ENCODE measurements at places on chromosomes 11 and 22.

DNA sequence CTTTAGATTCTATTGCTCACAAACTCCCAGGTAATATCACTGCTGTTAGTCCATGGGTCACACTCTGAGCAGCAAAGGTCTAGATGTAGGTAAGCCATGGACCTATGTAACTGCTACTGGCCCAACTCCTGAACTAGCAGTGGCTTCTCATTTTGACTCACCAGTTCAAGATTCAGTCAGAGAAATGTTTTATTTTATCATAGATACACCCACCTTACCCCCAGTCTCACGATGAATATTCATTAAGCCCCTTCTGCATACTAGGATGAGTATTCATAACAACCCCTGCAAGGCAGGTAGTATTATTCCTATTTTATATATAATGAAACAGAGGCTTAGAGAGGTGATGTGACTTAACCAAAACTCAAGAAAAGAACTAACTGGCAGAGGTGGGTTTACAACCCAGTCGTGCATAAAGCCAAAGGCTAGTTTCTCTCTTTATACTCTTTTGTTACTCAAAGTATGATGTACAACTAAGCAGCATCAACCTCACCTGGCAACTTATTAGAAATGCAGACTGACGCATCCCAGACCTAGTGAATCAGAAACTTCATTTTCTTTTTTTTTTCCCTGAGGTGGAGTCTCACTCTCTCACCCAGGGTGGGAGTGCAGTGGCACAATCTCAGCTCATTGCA is 957.6 kb upstream of the CCDC90B start:
- no peak for DNase-seq

DNA sequence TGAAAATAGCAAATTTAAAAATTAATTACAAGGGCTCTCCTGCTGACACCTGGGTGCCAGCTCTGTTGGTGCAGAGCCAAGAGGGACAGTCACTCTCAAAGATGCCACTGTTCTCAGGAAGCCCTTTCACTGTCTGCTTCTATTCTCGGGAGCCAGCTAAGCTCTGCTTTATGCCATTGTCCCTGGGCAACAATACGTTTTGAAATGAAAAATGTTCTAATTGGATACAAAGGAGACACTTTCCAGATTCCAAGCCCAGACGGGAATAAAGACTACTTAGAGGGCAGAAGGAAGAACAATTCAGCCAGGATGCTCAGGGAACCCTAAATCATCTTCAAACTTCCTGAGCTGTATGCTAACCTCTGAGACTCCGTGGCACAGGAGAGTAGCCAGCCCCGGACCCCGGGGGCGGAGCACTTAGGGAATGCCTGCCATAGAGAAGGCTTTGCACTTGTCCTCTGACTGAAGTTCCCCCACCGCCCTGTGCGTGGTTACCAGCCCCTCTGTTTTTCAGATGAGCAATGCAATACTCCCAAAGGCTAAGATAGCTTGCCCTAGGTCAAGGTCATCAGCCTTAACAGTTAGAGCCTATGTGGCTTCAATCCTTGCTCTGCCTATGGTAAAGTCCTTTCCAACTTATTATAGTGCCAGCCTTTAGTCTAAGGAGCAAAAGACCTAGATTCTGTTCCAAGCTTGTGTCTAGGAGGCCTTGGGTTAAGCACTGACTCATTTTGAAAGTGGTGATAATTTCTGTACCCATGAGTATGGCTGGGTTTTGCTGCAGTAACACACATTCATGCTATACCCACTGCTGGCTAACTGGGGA is 150.9 kb downstream of the CACNA1I start:
- DNase-seq = no peak

GRCh38 chr11:75283391-75283931 is 42.9 kb downstream of the TPBGL start:
- no peak for DNase-seq

DNA sequence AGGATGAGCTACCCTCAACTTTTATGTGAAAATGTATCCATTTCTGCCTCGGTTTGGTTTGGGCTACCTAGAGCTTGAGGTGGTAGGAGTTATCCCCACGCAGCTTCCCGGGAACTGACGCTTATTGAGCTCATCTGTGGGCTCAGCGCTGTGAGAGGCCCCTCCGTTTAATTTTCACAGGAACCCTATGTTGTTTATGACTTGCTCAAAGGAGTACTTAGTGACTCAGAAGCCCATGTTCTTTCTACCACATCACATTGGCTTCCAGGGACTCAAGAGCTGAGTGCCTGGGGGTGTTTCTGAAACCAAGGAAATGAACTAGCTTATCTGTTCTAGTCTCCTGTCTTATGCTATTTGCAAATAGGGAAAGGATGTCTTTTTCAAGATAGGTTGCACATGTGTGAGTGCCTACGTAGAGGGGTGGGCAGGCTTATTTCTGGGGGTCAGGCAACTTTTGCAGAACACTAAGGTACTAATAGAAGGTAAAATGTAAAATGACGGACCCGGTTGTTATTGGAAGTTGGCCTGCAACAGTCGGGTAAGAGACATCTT is 40.5 kb downstream of the MICAL2 start:
- no peak for DNase-seq

GRCh38 chr11:75431533-75432525 is 1.2 kb downstream of the KLHL35 start:
- no peak for DNase-seq

DNA sequence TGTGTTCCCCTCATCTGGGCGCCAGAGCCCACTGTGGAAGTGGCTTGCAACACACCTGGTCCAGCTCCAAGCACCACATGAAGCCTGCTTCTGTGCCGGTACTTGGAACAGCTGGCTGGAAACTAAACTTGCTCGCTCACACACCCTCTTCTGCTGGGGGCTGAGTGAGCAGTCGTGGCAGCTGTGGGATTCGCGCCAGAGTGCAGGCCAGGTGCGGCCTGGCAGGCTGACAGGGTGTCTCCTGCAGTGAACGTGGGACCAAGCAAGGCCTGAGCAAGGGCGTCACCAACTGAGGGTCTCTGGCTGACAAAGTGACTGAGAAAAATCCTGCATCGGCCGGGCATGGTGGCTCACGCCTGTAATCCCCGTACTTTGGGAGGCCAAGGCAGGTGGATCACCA is 15.2 kb downstream of the SMC1B start:
- DNase-seq = no peak

DNA sequence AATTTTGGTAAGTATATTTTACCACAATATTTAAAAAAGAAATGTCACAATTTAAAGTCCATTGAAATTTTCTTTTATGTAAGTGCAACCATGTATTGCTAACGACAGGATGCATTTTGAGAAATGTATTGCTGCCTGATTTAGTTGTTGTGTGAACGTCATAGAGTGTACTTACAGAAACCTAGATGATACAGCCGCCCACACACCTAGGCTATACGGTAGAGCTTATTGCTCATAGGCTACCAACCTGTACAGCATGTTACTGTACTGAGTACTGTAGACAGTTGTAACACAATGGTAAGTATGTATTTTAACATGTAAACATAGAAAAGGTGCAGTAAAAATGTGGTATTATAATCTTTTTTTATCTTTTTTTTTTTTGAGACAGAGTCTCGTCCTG is 48.1 kb downstream of the CBL start:
- DNase-seq = no peak

DNA sequence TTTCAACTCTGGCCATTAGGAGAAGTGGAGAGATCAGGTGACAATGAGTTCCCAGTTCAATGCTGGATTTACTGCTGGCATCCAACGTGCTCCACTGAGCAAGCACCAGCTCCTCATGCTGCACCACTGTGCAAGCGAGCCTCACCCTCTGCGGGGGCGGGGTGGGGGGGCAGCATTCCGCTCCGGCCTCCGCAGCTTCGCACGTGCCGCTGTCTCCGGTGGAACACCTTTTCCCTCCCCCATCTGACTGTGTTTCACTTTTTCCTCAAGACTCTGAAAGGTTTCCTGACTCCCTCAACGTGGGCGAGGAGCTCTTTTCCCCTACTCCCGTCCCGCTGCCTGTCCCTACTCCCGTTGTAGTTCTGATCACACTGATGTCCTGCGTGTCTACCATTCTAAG is 835 bp upstream of the RHOD start:
- peak; percentile 24 for DNase-seq

GRCh38 chr11:59221441-59221840 is 8.7 kb upstream of the MPEG1 start:
- DNase-seq = peak; percentile 82

- peak; percentile 64 for DNase-seq
Observed at GRCh38 chr11:72378704-72379383, 55.5 kb downstream of the CLPB start.

- peak; percentile 99 for DNase-seq
Observed at GRCh38 chr22:35840302-35840739, 122.6 kb downstream of the APOL5 start.

GRCh38 chr11:66258473-66258893 is 10.0 kb upstream of the RAB1B start:
- DNase-seq = no peak

DNA sequence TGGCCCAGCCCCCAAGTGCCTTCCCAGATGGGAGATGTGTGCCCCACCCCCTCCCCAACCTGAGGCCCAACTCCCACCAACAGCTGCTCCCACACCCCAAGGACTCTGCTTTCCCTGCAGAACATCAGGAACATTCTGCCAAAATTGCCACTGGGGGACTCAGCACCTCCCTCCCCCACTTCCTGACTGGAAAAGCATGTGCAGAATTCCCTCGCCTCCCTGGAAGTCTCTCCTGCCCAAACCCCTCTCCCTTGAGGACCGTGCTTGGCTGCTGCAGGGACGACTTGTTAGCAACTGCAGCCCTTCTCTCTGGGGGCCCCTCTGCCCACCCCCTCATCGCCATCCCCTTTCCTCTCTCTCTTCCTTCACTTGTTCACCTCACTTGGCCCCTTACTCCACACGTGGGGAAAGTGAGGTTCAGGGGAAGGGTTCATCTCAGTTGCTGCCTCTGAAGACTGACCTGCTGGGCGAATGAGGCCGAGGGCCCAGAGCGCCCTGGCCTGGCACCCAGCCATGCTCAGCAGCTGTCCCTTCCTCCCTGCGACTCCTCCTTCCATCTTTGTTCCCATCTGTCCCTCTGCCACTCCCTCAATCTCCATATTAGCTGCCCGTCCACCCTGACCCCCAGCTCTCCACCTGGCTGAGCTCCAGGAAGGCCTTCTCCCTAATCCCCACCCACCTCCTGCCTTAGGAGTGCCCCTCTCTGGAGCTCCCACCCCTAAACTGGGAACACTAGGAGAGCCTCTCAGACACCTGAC is 105.1 kb downstream of the CHST1 start:
- no peak for DNase-seq

DNA sequence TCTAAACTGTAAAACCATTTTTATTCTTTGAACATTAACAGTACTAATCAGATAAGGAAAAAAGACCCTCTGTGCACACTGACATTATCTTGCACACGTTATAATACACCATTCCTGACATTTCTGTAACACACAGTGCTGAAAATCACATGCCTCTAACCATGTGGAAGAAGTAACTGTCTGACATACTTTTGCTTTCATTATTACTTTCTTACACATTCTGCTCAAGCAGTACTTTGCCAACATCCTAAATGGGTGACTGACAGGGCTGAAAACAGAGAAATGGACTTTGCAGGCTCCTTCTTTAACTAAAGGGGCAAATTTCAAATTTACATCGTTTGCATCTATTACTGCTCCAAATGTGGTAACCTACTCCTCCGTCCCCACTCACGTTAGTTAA is 22.8 kb upstream of the TP53AIP1 start:
- no peak for DNase-seq

DNA sequence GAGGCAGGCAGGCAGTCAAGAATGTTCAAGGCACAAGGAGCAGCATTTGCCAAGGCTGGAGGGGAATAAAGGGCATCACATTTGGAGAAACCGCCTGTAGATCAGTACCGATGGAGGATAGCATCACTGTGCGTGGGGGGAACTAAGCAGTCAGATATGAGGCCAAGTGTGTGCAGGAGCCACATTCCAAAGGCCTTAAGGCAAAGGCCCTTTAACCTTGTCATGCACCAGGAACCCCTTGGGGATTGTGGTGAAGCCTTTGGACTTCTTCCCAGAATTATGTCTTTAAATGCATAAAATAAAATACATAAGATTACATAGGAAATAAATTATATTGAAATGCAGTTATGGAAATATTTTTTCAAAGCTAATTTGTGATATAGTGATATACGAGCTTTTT is 532.1 kb downstream of the BUD13 start:
- no peak for DNase-seq

DNA sequence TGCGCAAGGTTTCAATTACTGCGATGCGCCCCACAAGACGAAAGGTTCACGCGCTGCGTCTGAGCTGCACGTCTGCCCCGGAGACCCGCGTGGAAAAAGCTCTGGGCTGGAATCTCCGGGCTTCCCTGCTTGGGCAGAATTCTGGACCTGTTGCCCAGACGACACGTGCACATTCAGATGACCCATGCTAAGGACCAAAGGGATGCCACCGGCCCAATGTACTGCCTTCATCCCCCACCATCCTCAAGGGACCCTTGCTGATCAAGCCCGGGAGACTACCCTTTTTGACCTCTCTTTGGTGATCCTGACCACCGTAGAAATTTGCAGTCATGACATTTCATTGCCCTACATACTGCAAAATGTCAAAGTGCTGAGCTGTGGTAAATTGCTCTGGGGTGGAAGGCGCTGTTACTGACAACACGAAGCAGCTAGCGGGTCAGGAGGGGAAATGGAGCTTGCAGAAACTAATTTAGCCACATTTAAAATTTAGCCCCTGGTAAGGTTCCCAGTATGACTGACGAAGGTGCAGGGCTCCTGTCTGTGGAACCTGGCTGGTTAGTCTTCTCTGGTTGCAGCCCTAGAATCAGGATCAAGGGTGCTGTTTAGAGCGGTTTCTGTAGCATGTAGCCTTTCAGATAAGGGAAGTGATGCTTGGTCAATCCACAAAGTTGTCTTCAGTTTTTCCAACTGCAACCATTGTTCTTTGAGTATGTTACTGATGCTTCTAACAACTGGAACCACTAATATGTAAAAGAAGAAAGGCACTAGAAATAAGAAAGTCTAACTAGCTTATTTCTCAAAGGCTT is 81.9 kb downstream of the PRR5L start:
- no peak for DNase-seq

DNA sequence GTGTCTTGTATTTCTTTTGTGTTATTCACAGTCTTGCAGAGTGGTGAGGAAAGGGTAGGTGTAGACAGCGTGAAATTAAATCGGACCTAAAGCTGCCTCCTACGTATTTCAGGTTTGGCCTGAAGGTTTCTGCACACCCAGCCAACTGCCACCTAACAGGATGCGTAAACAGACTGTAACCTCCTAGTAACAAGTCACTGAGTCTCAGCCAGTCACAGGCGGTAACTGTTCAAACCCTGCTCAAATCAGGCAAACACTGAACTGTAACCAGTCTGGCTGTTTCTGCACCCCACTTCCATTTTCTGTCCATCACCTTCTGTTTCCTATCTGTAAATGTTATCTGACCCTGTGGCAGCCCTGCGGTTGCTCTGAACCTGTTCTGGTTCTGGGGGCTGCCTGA is 87.1 kb downstream of the ADAMTS15 start:
- no peak for DNase-seq
